Cardiac muscle cell (in vitro differentiated cells and primary cell): ENCODE measurements at places on chromosomes 5 and 9.

- no peak for DNase-seq
These were observed 68.2 kb downstream of the TLE1 start for GRCh38 chr9:81621118-81621517.

DNA sequence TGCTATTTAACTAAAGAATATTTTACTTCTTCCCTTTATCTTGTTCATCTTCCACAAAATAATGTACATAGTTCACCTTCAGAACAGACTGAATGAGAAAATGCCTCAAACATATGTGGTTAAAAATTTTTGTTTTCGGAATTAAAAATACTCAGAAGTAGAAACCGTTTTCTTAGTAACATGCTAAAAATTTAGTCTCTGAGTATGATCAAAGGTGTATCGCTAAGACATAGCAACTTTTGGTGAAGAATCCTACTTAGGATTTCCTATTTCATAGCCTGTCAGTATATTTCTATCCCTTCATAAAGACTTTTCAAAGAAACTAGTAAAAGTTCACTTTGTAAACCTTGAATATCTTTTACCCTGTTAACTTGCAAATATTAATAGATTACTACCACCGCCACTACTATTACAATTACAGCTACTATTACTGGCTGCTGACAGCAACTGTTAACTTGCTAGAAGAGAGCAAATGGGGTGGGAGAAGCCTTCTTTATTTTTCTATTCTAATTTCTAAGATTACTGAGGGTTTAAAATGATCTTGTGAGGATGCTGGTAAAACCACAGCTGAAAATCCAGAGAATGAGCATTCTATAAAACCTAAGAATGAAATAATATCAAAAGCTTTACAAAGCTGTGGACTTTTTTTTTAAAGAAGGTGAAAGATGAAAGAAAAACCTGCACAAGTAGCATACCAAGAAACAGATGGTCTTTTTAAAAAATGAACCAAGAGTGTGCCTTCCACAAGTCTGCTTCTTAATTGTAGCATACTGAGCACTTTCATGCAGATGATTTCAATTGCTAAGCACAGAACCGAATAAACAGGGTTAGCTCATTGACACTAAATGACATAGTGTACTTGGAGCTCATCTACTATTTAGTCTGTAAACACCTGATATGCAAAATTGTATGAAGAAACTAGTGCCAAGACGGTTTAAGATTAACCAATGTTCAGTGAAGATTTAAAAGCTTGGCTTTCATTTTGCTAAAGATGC is 246.3 kb upstream of the EFNA5 start:
- DNase-seq, result no peak

DNA sequence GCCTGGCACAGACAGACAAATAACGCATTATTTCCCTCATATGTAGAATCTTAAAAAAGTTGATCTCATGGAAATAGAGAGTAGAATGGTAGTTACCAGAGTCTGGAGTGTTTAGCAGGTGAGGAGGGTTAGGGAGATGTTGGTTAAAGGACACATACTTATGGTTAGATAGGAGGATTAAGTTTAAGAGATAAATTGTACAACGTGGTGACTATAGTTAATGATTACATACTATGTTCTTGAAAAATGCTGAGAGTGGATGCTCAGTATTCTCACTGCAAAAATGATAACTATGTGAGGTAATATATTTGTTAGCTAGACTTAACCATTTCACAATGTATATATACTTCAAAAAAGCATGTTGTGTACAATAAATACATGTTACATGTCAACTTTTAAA is 38.0 kb downstream of the CERT1 start:
- no peak for DNase-seq

DNA sequence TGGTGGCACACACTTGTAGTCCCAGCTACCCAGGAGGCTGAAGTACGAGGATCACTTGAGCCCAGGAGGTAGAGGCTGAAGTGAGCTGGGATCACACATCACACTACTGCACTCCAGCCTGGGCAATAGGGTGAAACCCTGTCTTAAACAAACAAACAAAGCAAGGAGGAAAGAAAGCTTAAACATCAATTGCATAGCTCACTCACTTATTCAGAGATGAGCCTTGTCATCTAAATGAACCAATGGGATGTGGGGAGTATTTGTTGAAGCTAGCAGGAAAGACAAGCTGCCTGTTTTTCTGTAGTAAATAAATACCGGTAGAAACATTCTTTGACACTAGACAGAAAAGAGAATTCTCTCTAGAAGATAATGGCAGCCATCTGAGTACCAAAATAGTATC is 161.0 kb upstream of the SLC12A2 start:
- DNase-seq, result no peak

DNA sequence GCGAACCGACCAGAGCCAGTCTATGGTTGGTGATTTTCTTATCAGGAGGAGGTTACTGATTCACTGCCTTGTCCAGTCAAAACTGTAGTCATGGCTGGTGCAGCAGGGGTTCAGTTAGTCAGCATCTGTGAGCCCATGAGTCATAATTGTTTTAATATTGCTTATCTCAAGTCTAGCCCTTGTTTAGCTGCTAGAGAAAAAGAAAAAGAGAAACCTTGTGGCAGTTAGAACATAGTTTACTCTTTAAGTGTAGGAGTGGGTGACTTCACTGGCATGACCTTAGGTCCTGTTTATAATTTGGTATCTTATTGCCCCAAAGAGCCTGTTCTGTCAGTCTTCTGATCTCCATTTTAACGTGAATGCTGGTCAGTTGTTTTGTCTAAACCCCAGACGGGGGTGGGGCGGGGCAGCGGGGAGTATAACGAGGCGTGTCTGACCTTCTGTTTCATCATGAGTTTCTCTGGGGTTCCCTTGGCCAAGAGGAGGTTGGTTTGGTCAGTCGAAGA is 76.9 kb upstream of the NFIL3 start:
- DNase-seq, result peak; percentile 85

GRCh38 chr9:95008151-95008771 is 281.8 kb downstream of the AOPEP start:
- DNase-seq, result no peak

- DNase-seq, result no peak
These were observed 7.7 kb downstream of the GTF3C4 start for GRCh38 chr9:132677976-132678375.

DNA sequence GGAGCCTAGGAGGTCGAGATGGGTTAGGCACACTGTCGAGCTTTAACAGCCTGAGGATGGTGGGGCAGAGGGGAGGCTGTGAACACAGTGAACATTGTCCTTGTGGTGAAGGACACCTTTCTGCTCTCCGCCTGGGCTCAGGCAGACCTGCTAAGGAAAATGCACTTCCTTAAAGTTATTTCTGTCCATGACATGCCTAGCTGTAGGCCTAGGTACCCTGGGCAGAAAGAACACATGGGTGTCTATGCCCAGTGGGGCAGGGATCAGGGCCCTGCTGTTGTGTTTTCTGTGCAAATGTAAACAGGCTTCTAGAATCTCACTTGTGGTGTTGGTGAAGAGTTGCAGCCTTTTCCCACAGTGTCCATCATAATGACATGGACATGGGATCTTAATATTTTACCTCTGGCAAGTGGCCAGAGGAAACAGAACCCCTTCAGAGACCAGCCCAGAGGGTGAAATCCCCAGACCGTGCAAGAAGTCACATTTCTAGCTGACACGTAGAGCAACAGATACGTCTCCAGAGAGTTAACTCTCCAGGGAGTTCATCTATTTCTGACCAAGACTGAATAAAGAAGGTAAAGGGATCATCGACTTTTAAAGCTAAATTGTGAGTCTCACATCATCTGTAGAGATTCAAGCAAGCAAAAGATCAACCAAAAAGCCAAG is 79.2 kb downstream of the C9orf152 start:
- DNase-seq, result no peak

DNA sequence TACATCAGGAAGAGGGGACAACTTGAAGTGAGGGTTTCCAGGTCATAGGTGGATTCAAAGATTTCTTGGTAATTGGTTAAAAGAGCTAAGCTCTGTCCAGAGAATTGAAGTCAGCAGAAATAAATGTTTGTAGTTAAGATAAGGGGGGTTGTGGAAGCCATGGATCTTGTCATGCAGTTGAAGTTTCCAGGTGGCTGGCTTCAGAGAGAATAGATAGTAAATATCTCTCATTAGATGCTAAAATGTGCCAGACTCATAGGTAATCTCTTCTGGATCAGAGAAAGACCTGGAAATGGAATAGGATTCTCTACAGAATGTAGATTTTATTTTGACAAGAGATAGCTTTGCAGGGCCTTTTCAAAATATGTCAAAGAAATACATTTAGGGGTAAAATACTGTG is 491.7 kb downstream of the PRR16 start:
- no peak for DNase-seq

GRCh38 chr5:153865016-153865415 is 173.7 kb downstream of the FAM114A2 start:
- no peak for DNase-seq

GRCh38 chr9:128142061-128142460 is 7.2 kb upstream of the LCN2 start:
- DNase-seq, result no peak

GRCh38 chr9:129141066-129142041 is 30.1 kb downstream of the PTPA start:
- peak; percentile 93 for DNase-seq

DNA sequence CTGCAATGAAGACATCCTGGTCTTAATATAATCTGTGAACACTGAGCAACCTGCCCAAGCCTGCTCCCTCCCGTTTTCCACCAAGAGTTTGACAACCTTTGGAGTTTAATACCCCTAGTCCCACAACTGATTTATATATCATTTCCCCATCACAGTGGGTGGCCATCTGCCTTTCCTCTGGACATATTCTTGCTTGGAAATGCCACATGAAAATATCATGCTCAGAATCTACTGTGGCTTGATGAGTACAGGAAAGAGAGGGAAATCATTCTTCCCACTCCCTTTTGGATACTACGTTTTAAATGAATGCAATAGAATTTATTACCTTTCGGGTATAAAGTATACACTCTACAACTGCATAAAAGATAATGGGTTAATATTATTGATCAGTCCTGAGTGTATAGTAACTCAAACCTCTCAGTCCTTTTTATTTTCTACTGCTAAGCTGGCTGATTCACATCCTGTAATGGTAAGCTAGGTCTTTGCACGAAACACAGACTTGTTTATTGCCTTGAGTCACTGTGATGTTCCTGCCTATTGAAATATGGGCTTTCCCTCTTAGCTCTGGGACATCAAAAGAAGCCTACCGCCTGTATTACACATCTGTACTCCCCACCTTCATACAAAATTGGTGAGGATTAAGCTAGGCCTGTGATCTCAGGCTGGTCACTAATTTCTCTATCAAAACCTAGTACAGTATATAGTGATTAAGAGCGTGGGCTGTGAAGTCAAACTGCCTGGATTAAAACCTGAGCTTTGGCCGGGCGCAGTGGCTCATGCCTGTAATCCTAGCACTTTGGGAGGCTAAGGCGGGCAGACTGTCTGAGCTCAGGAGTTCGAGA is 67.6 kb upstream of the NR5A1 start:
- DNase-seq, result no peak

GRCh38 chr5:120614531-120615180 is 150.6 kb downstream of the PRR16 start:
- peak; percentile 23 for DNase-seq

GRCh38 chr5:80755626-80756025 is 100.8 kb upstream of the DHFR start:
- DNase-seq, result no peak

DNA sequence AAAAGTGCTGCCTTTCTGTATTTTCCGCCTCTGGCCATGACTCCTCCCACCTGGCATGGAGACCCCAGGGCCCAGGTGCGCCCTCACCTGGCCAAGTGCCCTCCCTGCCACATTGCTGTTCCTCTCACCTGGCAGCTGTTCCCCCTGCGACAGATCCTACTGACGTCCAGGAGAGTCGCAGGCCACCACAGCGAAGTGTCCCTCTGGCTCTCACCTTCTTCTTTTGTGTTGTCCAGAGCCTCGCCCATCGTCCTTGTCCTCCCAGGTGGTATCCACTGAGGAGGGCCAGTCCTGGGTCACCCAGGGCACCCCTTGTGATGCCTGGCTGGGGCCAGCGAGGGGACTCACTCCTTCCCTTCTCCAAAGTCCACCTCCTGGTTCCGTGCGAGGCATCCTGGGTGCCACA is 2.6 kb downstream of the NKD2 start:
- peak; percentile 54 for DNase-seq

DNA sequence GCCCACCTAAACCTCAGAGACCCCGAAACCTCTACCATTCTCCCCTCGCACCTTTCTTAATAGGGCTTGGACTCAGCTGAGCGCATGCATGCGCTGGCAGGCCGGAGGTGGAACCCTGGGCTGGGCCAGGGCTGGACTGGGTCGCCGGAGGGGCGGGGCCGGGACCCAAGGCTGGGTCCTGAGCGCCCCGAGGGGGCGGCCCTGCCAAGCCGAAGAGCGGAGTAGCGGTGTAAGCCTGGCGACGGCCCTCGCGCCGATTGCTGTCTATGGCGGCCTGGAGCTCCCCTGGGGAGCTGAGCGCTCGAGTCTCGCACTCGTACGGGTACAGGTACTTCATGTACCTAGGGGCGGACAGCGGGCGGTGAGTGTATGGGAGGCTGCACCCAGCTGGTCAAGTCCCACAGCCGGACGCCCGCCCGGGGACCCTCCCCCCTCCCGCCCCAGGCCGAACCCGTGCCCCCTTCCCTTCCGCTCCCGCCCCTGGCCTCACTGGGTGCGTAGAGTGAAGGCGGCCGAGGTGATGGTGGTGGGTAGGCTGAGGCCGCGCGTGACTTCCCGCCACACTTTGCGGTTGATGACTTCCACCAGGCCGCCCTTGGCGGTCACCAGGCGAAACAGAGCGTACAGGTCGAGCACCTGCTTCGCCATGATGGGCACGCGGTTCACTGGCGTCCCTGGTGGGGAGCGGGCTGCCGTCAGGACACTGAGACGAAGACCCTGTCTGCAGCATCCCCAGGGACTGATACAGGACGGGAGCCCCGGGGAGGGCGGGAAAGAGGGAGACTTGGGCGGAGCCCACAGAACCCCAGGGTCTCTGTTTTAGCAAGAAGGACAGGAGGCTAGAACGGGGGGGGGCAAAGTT is 3.3 kb upstream of the DCTN3 start:
- no peak for DNase-seq

GRCh38 chr5:38257308-38258041 is 884 bp upstream of the EGFLAM start:
- no peak for DNase-seq

GRCh38 chr5:147081311-147081764 is 153.5 kb upstream of the STK32A start:
- DNase-seq, result no peak

DNA sequence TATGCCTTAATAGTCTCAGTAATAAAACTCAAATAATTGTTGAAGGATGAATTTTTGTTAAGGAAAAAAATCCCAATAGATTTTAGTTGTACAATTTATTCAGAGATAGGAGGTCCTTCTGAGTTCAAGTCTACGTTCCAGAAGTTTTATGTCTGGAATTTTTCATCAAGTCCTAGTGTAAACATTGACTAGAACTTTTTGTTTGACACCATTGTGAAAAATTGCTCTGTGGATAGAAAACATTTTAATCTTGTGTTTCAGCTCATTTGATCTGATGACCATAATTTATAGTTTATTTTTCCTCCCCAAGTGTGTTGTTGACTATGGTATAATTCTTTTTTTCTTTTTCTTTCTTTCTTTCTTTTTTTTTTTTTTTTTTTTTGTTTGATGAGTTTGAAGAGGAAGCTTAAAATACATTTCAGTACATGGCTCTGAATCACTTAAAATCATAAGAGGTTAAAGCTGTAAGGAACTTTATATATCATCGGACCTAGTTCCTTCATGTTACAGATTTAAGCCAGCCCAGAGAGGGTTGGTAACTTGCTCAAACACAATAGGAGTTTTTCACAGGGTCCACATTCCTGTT is 20.7 kb downstream of the ITGA1 start:
- DNase-seq, result no peak
